Mammary epithelial cell (primary cell): ENCODE measurements at places on chromosomes 6 and 20.
A peak's percentile ranks its signal among the peaks of the same experiment; 100 is the strongest.

DNA sequence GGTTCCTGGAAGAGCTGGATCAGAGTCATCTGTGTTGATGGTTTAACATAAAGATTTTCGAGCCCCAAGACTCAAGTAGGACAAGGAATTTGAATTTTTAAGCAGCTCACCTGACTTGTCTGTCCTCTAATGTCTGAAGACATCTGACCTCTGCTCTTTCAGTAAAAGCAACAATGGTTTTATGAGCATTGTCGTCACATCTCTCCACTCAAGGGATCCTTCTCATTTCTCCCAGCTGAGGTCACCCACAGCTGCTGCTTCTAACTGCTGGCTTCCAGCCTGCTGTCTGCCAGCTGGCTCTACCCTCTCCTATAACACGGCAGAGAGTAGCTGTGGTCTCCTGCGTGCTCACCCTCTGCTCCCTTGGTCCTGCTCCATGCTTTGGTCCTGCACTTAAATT is 24.7 kb upstream of the HDAC2 start:
- peak; percentile 78 for DNase-seq

DNA sequence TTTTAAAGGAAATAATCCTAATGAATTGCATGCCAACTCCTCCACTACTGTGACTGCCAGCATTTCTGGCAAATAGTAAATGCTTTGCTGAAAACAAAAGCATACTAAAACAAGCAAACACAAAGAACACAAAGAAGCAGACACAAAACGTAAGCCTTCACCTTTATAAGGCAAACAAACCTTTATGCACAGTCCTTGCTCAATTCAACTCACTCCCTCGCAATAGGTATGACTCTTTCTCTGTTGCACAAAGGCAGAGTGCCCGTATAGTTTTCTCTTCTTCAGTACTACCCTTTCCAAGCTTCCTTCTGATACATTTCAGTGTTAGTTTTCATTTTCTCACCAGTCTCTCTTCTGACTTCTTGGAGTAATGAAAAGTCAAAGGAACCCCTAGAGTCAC is 63.9 kb downstream of the PDE10A start:
- no peak for DNase-seq

- peak; percentile 64 for DNase-seq
Measured at GRCh38 chr6:113879186-113880096, 22.3 kb downstream of the MARCKS start.

DNA sequence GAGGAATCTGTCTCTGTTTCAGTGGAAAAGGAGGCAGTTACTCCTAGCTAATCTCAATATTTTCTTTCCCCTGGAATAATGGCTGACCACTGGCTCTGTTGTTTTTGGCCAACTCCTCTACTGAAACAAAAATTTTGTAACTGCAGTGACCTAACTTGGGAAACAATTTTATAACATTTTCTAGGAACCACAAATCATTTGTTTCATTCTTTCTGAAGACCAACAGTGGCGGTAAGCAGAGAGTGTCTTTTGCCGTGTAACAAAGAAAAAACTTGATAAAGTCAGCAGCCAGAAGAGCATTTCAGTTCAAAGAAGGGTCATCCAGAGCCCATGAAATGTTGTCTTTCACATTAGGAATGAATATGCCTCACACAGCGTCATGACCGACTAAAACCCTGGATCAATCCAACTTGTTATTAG is 11.8 kb upstream of the BFSP1 start:
- DNase-seq = peak; percentile 52

- no peak for DNase-seq
Measured at GRCh38 chr20:53961527-53961926, 108.9 kb downstream of the BCAS1 start.

DNA sequence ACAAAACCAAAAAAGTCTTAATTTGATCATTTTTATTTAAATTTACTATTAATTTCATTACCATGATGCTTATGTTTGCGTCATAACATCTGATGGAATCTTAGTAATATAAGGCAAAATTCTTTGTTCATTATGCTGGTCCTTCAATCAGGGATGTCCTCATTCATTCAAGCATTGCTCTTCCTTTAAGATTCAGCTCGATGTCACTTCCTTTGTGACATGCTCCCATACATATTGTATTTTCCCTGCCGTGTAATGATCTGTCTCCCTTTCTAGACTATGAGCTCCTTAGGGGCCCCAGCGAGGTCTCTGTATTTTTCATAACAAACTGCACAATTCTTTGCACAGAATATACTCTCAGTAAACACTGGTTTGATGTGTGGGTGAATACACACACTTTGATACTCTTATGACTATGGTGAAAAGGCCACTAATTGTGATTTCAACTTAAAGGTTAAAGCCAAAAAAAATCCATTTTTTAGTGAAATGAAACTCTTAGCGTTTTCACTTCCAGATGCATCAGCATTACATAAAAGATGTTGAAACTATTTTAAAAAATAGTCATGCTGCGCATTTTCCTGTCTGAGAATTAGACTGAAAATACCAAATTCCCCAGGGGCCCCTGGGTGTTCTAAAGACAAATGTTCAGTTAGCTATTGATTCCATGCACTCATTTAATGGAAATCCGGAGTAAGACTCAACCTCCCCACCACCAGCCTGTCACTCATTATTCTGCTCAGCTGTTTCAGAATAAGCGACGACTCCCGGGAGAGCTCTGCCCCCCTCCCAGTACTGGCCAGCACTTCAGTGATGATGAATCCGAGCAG is 169.7 kb downstream of the ATXN1 start:
- DNase-seq = no peak

GRCh38 chr6:71393471-71393870 is 104.9 kb downstream of the OGFRL1 start:
- no peak for DNase-seq

GRCh38 chr20:12207875-12208274 is 290.2 kb downstream of the BTBD3 start:
- DNase-seq = peak; percentile 47

GRCh38 chr6:34332251-34333198 is 59.9 kb downstream of the NUDT3 start:
- no peak for DNase-seq

GRCh38 chr6:93371756-93372155 is 47.6 kb downstream of the EPHA7 start:
- no peak for DNase-seq

- DNase-seq = no peak
Measured at GRCh38 chr6:104087765-104088164, 772.0 kb downstream of the HACE1 start.
